ENCODE measurements at places on chromosomes 16 and 17.
A peak's percentile ranks its signal among the peaks of the same experiment; 100 is the strongest.

DNA sequence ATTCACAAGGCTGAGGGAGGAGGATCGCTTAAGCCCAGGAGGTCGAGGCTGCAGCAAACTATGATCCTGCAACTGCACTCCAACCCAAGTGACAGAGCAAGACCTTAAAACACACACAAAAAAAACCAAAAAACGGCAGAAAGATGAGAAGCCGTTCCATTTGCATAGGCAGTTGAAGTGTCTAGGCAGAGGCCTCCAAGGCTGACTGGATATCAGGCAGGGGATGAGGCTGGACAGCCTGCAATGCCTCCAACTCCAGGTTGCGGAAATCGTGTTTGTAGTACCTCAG is 2.0 kb upstream of the FBXL19 start:
- no peak for DNase-seq

- no peak for DNase-seq
These were observed 18.0 kb downstream of the ALOX12B start for GRCh38 chr17:8069587-8069860.

- no peak for DNase-seq
These were observed 142.5 kb upstream of the ELAC2 start for GRCh38 chr17:13160296-13160695.

DNA sequence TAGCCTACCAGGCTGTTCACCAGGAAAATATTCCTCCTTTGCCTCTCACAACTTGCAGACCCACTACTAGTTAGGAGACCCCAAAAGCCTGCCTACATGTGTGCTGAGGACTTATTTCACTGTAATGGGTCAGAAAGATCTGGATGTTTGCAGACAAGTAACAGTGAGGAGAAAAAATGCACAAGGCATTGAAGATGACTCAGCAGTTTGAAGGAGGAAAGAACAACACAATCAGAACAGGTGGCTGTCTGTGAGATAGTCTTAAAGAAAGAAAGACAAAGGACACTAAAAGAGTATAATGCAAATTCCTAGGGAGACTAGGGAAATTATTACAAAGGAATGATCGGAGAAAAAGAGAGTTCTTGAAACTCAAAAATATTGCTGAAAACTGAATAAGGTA is 69.0 kb downstream of the ANKFN1 start:
- DNase-seq, result no peak

DNA sequence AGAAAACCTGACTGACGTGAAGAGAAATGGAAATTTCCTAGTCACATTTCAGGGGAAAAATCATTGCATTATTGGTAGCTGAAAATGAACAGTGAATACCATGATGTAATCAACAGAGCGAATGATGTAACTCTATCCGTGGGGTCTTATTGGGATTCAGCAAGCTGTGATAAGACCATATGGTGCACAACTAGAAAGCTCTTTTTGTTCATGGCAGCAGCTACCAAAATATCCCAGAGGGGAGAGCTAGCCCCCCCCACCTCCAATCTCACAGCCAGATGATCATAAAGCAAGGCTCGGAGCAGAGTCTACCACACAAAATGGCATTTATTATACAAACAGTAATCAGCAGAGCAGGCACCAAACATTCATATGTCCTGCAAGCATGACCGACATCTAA is 22.2 kb upstream of the DNAH17 start:
- DNase-seq, result no peak

DNA sequence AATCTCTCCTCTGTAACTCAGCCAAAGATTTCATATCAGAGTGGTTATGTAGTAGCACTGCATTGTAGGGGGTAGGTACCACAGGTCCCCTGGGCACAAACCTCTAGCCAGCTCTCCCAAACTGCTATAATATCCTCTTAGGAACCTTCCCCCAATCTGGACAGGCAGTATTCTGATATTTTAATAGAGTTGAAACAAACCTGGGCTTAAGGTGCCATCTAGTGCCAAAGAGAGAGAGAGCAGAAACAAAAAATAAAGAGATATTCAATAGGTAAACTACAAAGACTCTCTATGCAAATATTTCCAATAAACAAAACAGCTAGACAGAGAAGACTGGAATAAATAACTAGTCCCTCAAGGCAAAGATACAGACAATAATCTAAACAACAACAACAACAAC is 1070.0 kb downstream of the CDH11 start:
- no peak for DNase-seq

- peak; percentile 67 for DNase-seq
These were observed 21.2 kb upstream of the LGALS9 start for GRCh38 chr17:27609611-27610303.

DNA sequence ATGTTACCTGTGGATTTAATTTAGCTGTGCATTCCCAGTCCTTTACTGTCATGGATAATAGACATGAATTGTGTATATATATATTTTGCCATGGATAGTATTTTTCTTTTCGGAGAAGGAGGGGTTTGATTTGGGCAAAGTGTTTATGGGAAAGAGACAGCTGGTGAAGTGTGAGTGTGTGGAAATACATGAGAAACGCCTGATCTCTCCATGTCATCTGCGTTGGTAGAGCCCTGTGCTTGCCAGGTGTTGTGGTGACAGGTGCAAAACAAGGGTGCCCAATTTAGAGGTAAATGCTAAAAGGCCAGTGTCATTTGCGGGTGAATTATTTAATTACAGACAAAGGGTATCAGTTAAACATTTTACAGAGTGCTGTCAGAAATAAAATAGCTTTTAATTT is 23.4 kb downstream of the NDEL1 start:
- DNase-seq, result no peak

DNA sequence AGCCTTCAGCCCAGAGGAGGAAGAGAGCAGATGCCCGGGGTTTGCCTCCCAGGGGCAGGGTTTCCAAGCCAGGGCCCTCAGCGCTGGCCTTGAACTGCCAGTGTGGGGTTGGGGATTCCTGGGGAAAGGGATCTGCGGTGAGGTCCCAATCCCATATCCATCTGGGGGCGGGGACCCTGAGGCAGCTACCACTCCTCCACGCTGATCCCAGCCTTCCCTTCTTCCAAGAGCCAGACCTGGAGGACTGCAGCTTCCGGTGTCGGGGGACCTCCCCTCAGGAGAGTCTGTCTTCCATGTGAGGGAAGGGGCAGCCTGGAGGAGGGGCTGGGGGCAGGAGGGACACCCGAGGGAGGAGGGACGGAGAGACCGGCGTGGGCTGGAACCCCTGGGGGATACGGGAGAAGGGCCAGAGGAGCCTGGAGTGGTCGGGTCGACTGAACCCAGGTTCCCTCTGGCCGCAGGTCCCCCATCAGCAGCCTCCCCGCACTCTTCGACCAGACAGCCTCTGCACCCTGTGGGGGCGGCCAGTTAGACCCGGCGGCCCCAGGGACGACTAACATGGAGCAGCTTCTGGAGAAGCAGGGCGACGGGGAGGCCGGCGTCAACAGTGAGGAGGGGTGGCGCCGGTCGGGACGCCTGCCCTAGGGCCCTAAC is 10.7 kb upstream of the CISD3 start:
- DNase-seq, result no peak

- no peak for DNase-seq
These were observed 150.2 kb upstream of the GSE1 start for GRCh38 chr16:85462714-85463611.

- no peak for DNase-seq
These were observed 2.3 kb upstream of the MAP2K3 start for GRCh38 chr17:21282231-21282630.

GRCh38 chr16:23310217-23310616 is 8.1 kb downstream of the SCNN1B start:
- no peak for DNase-seq

GRCh38 chr17:76270770-76271668 is 5.9 kb downstream of the UBALD2 start:
- DNase-seq, result peak; percentile 5

- no peak for DNase-seq
These were observed 33.5 kb downstream of the ABCC3 start for GRCh38 chr17:50668025-50668837.

DNA sequence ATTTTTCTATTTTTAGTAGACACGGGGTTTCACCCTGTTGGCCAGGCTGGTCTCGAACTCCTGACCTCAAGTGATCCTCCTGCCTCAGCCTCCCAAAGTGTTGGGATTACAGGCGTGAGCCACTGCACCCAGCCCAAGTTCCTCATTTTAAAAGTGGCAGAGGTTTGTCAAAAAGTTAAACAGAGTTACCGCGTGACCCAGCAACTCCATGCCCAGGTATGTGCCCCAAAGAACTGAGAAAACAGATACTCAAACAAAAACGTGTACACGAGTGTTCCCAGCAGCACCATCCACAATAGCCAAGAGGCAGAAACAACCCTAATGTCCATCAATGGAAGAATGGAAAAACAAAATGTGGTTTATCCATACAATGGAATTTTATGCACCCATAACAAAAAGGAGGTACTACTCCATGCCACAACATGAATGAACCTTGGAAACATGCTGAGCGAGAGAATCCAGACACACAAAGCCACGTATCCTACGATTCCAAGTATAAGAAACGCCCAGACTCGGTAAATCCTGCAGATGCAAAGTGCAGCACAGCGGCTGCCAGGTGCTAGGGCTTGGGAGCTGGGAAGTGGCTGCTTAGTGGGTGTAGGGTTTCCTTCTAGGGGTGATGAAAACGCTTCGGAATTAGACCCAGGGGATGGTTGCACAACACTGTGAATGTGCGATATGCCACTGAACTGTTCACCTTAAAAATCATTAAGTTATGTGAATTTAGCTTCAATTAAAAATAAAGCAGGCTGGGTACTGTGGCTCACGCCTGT is 24.8 kb downstream of the ADCY9 start:
- DNase-seq, result no peak

- peak; percentile 64 for DNase-seq
These were observed 17.3 kb upstream of the WFDC1 start for GRCh38 chr16:84277244-84277823.

DNA sequence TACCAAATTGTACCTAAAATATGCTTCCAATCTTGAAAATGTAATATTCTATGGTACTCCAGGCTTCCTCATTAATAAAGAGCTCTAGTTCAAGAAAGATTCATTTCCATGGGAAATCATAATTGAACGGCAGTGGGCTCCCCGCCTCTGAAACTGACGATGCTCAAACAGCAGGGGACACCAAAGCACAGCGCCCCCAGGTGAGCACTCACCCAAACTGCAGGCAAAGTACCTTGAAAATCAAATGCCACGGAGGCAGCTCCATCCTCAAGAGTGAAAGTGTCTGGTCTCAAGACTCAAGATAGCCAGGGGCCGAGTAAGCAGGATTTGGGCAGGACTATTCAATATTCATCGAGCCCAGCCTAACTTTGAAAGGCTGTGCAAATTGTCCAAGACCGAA is 217.4 kb upstream of the TNRC6C start:
- DNase-seq, result no peak

- no peak for DNase-seq
These were observed 1.4 kb upstream of the MAP1LC3B start for GRCh38 chr16:87390641-87391323.

DNA sequence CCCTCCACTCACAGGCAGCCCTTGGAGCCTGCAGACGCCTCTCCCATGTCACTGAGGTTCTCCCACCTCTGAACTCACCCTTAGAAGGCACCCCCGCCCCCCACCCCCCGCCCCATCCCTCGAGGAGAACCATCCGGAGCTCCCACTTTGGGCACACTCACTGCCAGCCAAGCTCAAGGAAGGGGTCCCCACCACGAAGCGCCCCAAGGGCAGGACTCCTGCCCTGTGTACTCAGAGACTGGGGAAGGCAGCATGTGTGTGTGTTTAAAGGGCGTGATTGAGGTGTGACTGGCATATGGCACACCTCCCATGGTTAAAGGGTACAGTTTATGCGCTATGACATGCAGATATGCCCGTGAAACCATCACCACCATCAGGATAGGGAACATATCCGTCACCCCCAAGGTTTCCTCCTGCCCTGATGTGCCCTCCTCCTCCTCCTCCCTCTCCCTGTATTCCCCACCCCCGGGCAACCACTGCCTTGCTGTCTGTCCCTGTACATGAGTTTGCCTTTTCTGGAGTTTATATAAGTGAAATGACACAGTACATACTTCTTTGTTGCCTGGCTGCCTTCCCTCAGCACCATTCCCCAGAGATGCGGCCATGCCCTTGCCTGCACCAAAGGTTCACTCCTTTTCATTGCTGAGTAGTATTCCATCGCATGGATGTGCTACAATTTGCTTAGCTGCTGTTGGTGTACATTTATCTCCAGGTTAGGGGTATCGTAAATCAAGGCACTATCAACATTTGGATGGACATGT is 14.0 kb upstream of the RBFOX3 start:
- peak; percentile 6 for DNase-seq

DNA sequence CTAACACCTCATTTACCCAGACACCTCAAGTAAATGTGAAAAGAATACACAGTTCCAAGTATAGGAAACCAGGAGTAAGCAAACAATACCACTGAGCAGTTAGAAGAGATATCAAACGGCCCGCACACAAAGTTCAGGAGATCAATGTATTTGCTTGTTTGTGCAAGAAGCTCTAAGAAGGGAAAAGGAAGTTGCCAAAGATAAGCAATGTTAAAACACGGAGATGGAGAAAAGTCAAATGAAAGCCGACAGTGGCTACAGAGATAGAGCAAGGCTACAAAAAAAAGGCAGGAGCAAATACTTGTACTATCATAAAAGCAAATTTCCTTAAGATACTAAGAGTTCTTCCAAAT is 29.5 kb downstream of the PSME3IP1 start:
- no peak for DNase-seq

GRCh38 chr16:12750554-12750918 is 53.2 kb downstream of the CPPED1 start:
- DNase-seq, result no peak

DNA sequence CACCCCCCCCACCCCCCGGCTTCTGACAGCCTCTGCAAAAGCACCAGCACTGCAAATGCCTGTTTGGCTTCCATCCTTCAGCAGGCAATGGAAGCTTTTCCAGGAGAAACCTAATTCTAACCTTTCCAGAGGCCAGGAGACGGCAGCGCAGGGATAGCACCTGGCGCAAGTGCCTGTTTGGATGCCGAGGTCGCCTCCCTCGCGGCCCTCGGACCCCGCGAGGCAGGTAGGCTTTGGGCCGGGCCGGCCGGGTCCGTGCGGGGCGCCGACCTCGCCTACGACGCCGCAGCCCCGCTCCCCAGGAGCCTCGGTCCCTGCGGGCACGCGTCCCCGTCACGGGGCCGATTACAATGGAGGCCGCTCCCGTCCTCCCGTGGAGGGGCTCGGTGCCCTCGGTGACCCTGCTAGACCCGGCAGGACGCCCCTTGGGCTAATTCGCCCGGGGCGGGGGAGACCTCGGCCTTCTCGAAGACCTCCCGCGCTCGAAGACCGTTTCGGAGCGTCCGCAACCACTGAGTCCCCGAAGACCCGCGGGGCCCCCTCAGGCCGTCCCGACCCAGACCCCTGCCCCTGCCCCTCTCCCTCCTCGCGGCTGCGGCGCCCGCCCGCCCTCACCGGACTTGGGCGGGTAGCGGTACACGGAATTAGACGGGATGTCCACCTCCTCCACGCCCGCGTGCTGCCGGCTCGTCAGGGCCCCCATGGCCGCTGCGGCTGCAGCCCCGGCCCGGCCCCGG is 587 bp downstream of the RNF157 start:
- DNase-seq, result no peak

GRCh38 chr16:19853742-19854542 is 30.7 kb downstream of the GPRC5B start:
- no peak for DNase-seq
